ENCODE measurements at places on chromosomes 4 and X. TPM values are rescaled to one million over a fixed set of nuclear protein-coding genes. Genes with fewer than 3 reads are reported as not detected.

Gene RENBP
- total RNA-seq, result 18.2 TPM

Gene SLC25A31
- not detected for total RNA-seq

Gene ANK2
- total RNA-seq, result not detected

Gene DKK2
- not detected for total RNA-seq

Gene HPGDS
- not detected for total RNA-seq

Gene ZFYVE28
- 12.3 TPM for total RNA-seq

Gene GUF1
- 27.1 TPM for total RNA-seq

Gene CNGA1
- not detected for total RNA-seq

Gene MAGEH1
- 25.6 TPM for total RNA-seq
